Aorta (tissue), 5 donors: ENCODE measurements at places on chromosomes 12 and 14.

DNA sequence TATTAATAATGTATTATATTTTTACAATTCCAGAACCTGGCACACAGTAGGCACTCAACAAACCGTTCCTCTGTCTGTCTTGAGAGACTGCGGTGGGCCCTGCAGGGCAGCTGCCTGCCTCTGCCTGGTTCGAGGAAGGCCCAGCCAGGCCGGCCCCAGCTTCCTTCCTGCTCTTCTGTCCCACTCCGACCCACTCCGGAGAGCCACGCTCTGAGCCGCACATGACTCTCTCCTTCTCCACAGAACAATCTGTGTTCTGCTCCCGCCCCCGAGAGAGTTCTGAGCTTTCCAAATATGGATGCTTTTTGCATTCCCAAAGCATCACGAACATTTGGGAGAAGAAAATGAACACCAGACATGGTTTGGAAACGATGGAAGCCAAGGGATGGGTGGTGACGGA is 57.3 kb downstream of the TTC7B start:
- no peaks in the 10 kb centered on the region for H3K27me3 ChIP-seq
- no peaks in the 10 kb centered on the region for H3K4me1 ChIP-seq
- H3K36me3 ChIP-seq: no peaks in the 10 kb centered on the region
- peak; percentile 86 for DNase-seq
- H3K4me3 ChIP-seq: peak overlapping the region; percentile 26
- peak overlapping the region; percentile 92 for H3K27ac ChIP-seq

GRCh38 chr12:45339035-45339434 is 123.1 kb downstream of the ANO6 start:
- no peaks in the 10 kb centered on the region for H3K36me3 ChIP-seq
- no peak for DNase-seq
- peaks cover 8% of the 10 kb centered on the region for H3K4me1 ChIP-seq
- no peak overlapping the region for H3K27ac ChIP-seq
- no peaks in the 10 kb centered on the region for H3K27me3 ChIP-seq

GRCh38 chr12:225012-225411 is 11.1 kb upstream of the SLC6A12 start:
- no peak for DNase-seq
- no peak overlapping the region for H3K4me3 ChIP-seq
- no peak overlapping the region for H3K27ac ChIP-seq

GRCh38 chr12:92496790-92497189 is 206.0 kb upstream of the PLEKHG7 start:
- H3K4me3 ChIP-seq: no peak overlapping the region
- no peaks in the 10 kb centered on the region for H3K36me3 ChIP-seq
- DNase-seq: no peak
- H3K27me3 ChIP-seq: no peaks in the 10 kb centered on the region
- no peak overlapping the region for H3K27ac ChIP-seq
- no peaks in the 10 kb centered on the region for H3K4me1 ChIP-seq

GRCh38 chr12:54932691-54933090 is 51.9 kb downstream of the TESPA1 start:
- H3K27me3 ChIP-seq: no peaks in the 10 kb centered on the region
- H3K4me1 ChIP-seq: no peaks in the 10 kb centered on the region
- no peak for DNase-seq
- no peaks in the 10 kb centered on the region for H3K36me3 ChIP-seq
